ENCODE measurements at places on chromosomes 6 and 20. TPM values are rescaled to one million over a fixed set of nuclear protein-coding genes. Genes with fewer than 3 reads are reported as not detected.

GRCh38 chr6:83057705-83058321 lies 7.8 kb downstream of the UBE3D start:
- DNase-seq = no peak

DNA sequence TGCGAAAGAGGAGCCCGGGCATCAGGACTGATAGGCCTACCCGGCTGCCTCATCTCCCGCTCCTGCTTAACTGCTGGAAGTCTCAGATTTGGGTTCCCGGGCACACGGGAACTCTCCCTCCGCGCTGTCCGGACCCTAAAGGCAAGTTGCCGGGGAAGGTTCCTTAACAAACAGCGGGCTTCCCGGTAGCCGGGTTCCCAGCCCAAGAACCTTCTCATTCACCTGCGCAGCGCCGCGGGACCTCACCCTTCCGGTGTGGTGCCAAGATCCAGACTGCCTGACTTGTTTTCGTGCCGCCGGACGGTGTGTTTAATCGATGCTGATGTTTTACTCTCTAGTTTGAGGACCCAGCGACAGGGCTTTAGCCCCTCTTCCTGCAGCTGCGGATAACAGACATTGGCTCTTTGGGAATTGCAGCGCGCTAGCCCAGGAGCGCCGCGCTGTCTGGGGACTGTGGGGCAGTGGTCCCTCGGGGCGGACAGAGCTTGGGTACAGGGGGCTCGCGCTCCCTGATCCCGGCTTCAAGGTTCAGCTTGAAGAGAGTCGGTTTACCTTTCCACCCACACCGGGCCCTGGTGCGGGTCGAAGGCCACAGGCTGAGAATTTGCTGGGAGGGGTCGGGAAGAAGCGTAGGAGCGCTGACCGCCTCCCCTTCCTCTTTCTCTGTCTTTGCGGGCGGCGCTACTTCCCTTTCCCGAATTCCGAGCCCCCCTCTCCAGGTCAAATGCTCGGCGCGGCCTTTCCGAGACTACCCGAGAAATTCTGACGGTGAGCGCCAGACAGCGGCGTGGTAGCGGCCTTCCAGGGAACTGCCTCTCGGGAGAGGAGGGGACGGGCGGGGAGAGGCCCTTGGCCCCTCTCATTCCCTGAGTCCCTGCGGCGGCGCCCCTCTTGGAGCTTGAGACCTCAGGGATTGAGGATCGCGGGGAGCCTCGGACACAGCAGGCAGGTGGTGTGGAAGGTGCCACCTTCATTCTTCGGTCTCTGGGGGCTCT lies 17.2 kb downstream of the ABT1 start:
- DNase-seq = no peak

DNA sequence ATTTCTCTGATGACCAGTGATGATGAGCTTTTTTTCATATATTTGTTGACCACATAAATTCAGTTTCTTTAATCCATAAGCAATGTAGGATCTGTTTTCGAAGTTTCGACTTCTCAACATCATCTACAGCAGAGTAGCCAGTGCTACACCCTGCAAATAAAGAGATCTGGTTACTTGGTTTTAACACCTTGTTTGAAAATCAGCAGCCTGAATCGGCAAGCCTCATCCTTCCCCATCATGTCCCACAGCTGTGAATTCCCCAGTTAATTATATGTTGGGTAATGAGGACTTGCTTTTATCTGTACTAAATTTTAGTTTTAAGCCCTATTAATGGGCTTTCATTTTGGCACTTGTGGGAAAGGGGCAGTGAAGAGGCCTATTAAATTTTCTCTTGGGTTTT lies 80.6 kb downstream of the BMP2 start:
- no peak for DNase-seq

DNA sequence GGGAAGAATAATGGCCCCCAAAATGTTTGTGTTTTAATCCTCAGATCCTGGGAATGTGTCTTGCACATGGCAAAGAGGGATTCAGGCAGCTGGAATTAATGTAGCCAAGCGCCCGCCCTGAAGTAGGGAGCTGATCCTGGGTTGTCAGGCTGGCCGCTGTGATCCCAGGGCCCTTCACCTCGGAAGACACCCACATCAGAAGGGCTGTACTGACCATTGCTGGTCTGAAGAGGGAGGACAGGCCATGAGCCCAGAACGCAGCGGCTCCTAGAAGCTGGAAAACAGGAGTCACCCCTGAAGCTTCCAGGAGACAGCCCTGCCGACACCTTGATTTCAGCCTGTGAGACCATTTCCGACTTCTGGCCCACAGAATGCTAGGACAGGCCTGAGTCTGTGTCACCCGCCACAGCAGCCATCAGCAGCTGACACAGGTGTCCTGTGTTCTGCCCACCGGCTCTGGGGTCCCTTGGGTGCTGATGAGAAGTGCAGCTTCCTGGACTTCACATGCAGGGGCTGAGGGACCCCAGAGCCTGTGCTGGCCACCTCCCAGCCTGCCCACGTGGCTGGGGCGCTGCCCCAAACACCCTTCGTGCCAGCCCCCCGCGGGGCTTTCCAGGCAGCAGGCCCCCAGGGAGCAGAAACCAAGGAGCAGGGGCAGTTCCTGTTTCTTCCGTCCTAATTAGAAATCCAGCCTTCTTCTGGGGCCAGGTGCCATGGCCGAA lies 86.3 kb downstream of the ERMARD start:
- DNase-seq = no peak

- DNase-seq = no peak
These were observed 46.5 kb downstream of the AFG1L start for GRCh38 chr6:108341372-108341771.

- no peak for DNase-seq
These were observed 36.0 kb downstream of the CCN2 start for GRCh38 chr6:131914967-131915751.

DNA sequence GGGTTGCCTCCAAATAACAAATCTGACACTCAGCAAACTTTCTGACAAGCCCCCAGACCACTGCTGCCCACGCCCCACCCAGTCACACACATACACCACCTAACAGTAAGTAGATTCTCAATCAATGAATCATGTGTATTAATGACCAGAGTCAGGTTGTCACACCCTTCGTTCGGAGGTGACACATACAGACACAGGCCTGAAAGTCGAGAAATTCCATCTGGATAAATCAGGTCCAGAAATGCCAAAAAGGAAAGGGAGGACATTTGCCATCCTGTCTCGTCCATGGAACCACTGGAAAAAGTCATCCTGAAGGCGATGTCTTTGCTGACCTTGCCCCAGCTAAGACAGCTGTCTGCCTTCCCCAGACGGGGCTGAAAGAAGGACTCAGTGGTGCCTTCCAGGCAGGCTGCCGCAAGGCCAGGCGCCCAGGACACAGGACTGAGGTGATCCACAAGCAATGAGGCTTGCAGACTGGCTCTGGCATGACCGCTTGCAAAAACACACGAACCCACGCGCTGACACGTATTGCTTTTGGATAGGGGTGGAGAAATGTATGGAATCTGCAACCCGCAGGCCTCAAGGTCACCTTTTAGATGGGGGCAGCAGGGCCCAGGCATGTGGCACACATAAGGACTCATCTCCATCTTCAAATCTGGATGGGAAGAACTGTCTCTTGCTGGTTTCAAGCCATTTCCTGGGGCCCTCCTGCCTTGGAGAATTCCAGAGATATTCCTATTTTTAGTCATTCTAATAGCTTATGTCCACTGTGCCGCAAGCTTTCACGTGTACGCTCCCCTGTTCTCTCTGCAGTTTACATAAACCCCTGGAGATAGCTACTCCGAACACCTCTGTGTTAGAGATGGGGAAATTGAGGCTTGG lies 9.0 kb downstream of the NFATC2 start:
- no peak for DNase-seq

- no peak for DNase-seq
These were observed 165.0 kb upstream of the RNF217 start for GRCh38 chr6:124797224-124797623.

DNA sequence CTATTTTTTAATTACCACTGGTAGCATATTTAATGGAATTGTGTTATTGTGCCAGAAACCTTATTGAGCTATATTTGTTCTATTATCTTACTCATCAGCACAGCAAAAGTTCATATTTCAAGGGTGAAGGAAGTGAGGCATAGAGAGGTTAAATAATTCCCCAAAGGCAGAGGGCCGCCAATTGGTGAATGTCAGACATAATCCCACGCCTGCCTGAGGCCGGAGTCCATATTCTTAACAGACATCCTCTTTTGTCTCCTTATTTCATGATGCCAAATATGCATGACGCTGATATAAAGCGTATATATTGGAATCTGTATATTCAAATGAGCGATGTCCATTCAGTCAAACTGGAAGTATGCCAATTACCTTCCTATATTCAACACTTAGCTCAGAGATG lies 505.0 kb upstream of the SLC35B3 start:
- DNase-seq = no peak

GRCh38 chr20:61478094-61478493 lies 226.0 kb downstream of the CDH4 start:
- DNase-seq = no peak

- DNase-seq = no peak
These were observed 44.2 kb downstream of the KCNK5 start for GRCh38 chr6:39184906-39185580.

DNA sequence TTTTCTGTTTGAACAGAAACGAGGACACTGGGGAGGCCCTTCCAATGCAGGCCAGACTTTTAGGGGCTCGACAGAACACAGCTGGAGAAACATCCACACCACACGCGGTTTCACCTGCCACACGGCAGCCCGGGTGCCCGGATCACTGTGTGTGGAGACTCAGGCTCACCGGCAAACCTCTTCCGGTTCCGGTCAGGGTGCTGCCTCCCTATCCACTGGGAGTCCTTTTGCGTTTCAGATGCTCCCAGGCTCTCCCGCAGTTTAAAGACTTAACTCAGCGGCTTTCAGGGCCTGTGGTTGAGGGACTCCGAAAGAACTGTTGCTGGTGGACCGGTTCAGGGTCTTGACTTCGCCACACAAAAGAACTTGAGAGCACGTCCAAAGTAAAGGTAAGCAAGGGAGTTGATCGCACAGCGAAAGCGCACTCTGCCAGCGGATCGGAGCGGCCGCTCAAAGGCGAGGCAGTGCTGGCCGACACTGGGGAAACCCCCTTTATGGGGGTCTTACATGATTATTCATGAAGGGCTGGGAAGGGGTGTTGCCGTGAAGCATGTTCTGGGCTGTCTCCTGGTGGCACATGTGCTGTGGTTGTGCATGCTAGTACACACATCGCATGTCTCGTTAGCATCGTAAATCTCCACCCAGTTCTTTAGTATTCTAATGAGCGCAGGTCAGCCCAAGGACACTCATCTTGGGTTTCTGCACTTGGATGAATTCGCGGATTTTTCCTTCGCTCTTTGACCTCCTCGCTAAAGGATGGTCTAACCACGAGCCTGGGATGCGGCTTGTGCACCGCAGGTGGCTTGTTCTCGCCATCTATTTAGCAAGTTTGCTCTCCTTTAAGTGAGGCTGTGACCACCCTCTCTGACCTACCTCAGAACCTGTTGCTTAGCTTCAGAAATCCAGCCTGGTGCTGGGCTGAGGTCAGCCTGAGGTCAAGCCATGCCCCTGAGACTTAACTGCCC lies 180.3 kb downstream of the CDH26 start:
- DNase-seq = no peak

- no peak for DNase-seq
These were observed 100.1 kb upstream of the RGS17 start for GRCh38 chr6:153231048-153231646.

The ARG1 gene
- 0.29 TPM for total RNA-seq

The GNAS-AS1 gene
- total RNA-seq = 0.98 TPM

The KHDC1 gene
- total RNA-seq = 1.0 TPM

All from breast epithelium (tissue), 4 donors.